ENCODE measurements at places on chromosomes 7 and 10.

GRCh38 chr10:103923502-103923901, 5.5 kb upstream of the STN1 start:
- DNase-seq: no peak

DNA sequence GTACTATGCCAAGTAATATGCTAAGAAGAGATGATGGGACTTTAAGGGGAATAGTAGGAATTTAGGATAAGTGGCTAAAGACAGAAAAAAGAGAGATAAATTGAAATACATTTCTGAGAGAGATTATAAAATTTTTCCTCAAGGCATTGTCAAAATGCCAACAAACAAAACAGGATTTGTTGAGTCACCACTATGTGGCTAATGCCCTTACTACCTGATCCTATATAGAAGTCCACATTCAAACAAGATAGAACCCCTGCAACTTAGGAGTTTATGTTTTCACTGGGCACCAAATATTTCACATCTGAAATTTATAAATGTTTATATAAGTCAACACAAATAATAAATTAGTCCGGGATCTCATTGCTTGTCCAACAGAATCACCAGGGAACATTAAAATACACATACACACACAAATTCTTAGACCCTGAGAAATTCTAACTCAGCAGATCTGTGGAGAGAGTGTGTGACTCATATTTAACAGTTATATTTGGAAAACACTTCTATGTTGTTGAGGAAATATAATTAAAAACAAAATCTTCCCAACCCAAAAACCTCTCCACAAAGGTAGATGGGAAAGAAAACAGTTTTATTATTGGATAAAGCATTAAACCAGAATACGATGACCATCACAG, 154.3 kb downstream of the PPP1R3A start:
- no peak for DNase-seq

- no peak for DNase-seq
Measured at GRCh38 chr10:129961157-129961701, 2.8 kb downstream of the EBF3 start.

- no peak for DNase-seq
Measured at GRCh38 chr7:151727579-151728285, 149.2 kb downstream of the PRKAG2 start.

- peak; percentile 90 for DNase-seq
Measured at GRCh38 chr7:32490127-32490796, at the start of gene LSM5. Gene LSM5 (minus strand): TSS chr7:32490380. CDS start chr7:32490365, 15 bp downstream.

DNA sequence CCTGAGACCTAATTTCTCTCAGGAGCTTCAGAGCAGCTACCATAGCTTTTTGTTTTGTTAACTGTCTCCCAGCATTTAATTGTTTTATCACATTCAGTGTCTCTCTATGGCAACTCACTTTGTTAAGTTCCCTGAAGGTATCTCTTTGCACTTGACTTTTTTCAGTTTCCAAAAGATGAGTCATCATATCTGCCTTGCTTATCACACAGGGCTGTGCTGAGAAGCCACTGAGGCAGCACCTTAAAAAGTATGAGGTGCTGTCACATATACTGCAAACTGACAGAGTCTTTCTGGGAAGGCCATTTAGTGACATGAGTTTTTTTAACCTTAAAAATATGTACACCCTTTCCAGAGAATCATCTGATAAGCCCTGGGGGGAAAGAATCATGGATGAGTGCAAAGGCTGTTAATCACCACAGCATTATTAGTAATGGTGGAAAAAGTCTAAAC, 56.8 kb downstream of the PPP1R3C start:
- no peak for DNase-seq

DNA sequence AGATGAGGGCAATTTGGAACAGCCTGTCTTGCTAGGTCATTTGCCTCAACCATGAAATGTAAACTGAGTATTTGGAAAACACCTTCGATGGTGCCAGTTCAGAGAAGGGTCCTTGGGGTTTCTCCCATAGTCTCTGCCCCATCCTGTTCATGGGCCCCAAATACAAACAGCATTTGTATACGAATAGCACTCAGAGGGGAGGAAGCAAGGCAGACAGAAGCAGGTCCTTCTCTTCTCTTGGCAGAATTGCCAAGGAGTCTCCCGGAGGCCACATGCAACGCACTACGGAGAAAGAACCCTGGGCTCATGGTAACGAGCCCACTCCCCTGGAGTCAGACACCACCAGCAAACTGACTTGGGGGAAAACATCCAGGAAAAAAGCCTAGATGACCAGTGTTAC, 162.1 kb downstream of the RAB11FIP2 start:
- no peak for DNase-seq

DNA sequence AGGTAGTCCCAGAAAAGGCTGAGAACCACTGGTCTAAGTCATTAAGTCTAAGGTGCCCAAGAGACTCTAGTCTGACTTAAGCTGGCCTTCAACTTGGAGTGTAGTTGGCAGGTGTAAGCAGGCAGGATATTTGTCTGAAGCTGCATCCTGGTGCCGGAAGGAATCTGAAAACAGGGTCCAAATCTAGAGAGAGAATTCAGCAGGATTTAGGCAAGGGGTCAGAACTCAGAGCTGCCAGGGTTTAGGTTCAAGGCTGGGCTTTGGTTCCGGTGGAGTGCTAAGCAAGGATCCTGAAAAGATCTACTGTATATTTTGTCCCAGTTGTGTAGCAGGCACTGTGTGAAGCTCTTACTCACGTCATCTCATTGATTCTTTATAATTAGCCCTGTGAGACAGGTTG, 16.5 kb upstream of the SEPTIN7 start:
- DNase-seq: no peak

- DNase-seq: no peak
Measured at GRCh38 chr7:91165006-91165845, 99.0 kb upstream of the FZD1 start.

DNA sequence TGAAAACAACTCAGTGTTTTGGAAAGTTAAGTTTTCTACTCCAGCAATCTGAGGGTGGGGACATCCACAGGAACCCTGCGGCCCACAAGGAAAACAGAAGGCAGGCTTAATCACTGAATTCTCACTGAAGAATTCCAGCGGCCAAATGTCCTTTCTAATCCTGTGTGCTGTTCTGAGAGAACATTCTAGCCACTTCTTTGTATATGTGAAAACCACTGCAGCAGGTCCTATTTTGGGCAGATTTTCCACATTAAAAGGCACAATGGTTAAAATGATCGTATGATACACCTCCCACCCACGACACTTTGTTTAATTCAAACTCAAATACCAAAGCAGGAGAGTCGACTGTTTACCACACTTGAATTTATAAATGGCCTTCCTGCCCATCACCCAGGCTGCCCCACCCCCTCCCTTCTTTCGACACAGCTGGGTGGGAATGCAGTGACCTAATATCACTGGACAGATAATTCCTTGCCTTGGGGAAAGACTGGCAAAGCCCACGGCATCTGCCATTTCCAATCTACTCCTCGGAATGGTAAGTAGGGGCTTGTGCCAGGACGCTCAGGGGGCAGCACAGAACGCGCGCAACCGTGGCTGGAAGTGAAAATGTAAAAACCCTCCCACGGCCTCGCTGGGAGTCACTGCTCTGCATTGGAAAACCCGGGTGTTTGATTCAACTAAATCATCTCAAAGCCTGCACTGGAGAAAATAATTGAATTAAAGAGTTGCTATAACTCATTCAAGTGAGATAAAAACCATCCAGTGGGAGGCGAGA, 67.0 kb downstream of the CTBP2 start:
- DNase-seq: no peak

- DNase-seq: no peak
Measured at GRCh38 chr7:39421251-39421650, 145.0 kb upstream of the YAE1 start.

- no peak for DNase-seq
Measured at GRCh38 chr7:47510192-47510591, 71.7 kb downstream of the TNS3 start.

GRCh38 chr7:157538321-157538720, 201.5 kb downstream of the DNAJB6 start:
- no peak for DNase-seq

GRCh38 chr10:108411206-108411605, 1246.7 kb upstream of the SORCS1 start:
- DNase-seq: no peak

DNA sequence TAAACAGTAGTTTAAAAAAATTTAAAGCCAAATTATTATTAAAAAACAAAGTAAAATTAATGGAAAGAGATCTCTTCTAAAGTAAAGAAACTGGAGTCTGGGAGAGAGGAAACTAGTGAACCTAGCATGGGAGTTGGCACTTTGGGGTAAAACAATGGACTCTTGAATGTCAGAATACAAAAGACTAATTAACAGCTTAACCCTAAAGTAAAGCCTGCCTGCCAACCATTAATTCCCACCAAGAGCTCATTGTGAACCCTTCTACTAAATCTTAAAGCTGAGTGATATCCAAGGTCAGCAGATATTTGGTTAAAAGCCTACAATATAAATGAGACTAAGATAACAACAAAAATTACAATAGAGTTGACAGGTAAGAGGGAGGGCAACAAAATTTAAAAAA, 36.5 kb downstream of the KMT2C start:
- DNase-seq: no peak

DNA sequence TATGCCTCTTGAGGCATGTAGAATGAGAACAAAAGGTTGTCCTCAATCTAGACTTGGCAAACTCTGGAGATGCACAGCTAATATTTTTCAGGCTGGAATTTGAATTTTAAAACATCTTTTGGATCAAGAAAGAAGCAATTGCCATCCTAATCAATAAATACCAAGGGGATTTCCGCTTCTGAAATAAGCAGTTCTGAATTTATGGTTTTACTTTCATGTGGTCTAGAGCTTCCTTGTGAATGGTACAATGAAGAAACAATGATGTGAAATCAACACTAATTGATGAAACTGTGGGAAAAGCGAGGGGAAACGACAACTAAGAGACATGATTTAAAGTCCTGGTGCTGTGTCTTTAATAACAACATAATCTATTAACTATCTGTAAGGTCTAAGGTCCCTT, 1202.7 kb downstream of the SORCS3 start:
- DNase-seq: no peak

DNA sequence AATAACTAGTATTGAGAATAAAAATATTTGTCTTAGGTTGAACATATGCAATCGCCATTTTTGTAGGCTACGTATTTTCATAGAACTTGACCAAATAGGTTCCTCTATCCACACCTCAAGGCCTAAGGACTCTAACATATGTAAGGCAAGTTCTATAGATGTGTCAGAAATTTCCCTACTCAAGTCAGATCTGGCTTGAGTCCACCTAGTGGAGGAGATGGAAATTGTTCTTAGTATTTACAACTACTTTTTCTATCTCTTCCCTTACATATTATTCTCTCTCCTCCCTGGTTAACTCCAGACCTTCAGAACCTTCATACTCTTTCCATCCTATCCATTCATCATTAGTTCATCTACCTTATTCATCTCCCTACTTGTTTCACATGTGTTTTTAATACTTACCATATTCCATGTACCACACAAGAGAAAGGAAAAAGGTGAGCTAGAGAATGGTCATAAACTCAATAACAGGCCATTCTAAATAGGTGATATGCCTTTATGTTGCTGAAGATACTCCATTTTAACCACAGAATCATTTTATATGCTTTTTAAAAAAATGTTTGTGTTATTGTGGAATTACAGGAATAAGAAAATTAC, 174.5 kb upstream of the HDAC9 start:
- no peak for DNase-seq

DNA sequence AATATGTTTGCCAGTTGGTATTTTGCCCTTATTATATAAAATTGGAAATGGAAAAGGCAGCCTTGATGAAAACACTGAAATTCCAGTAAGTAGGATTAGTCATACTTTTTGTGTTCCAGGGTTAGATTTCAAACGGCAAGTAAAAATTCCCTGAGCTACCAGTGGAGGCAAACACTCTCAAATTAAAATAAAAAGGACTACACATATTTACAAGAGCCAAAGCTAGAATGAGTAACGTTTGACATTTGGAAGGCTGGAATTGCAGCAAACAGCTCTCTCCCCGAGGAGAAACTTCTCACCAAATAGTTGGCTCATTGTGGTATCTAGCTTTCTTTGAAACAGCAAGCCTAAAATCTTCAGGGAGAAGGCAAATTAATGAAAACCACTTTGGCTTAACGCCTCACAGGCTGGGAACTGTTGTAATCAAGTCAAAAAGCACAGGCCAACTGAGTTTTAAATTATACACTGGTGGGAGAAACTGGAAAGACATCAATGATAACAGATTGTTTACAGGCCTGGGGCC, 288.4 kb downstream of the SNX13 start:
- DNase-seq: no peak

DNA sequence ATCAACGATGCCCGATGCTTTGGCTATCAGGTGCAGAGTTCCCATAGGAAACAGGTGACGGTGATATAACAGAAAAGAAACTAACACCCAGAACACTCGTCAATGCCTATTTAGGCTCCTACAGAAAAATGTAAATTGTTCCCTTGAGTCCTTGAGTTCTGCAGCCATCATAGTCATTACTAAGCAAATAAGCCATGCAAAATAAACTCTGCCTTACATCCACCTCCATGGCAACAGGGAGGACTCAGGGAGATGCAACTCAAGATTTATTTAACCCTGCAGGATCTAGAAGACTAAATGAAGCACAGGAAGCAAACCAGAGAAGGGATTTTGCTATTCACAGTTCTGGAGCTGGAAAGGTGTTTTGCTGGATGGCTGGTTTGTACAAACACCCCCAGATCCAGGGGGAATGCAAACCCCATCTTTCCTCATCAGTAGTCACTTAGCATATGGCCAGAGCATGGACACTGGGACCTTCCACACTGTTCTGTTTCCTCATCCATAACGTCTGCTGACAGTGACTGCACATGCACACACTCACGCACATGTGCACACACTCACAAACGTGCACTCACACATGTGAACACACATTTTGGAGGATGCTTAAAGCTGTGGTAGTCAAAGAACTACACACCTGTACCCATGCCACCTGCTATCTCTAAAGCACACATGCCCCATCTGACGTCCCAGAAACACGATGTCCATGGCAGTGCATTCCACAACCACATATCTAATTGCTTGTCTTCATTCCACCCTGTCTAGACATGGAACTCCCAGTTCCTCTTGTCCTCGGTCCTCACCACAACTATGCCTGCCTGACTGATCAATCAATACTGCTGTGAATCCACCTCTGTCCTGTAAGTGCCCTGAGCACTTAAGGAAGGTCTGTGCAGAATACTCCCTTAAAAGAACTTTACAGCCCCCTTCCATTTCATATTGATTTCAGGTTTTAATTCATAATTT, 178.2 kb downstream of the COBL start:
- DNase-seq: no peak

- DNase-seq: no peak
Measured at GRCh38 chr7:150955519-150956394, 22.4 kb downstream of the KCNH2 start.

GRCh38 chr10:104804880-104805279, 163.8 kb downstream of the SORCS3 start:
- no peak for DNase-seq

GRCh38 chr10:104255311-104255981, 754 bp downstream of the GSTO1 start:
- peak; percentile 50 for DNase-seq

DNA sequence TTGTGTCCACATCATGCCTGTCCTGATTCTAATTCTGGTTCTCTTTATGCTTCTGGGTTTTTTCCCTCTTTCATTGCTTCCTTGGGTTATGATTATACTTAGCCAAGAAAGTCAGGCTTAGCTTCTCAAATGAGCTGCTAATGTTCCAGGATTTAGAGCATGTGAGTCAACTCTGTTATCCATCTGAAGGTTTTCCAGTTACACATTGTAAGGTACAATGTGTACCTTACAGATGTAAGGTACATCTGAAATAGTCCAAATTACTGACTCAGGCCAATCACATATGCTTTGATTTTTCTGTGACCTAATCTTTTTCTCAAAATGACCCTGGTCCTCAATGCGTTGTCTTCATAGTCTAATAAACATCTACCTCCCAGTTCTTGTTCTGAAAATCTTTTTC, 13.3 kb upstream of the MIOS start:
- no peak for DNase-seq

GRCh38 chr7:130293521-130293920, 560 bp downstream of the CPA4 start:
- DNase-seq: no peak

Data from GF-D8 (cell line).